ENCODE measurements at places on chromosomes 6 and 20.

DNA sequence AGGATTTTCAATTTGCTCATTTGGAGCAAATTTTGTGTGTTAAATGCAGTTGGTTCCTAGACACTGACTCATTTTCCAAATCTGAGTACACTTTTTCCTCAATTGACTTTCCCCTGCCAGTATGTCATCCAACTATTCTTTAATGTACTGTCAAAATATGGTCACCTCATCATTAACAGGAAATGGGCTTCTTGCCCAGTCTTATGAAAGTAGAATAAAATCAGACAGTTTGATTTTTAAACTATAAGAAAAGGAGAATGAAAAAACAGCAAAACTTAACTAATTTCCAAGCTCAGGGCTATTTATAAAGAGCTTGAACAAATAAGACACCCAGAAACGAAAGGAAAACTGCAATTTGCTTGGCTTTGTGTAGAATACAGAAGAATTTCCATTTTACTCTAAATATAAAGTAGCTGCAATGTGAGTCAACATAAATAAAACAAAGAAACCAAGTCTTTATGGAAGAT, 43.7 kb upstream of the RAB23 start:
- DNase-seq = no peak

- DNase-seq = no peak
Measured at GRCh38 chr6:7916959-7917358, 6.4 kb upstream of the TXNDC5 start.

- no peak for DNase-seq
Measured at GRCh38 chr6:12635813-12636212, 80.8 kb upstream of the PHACTR1 start.

DNA sequence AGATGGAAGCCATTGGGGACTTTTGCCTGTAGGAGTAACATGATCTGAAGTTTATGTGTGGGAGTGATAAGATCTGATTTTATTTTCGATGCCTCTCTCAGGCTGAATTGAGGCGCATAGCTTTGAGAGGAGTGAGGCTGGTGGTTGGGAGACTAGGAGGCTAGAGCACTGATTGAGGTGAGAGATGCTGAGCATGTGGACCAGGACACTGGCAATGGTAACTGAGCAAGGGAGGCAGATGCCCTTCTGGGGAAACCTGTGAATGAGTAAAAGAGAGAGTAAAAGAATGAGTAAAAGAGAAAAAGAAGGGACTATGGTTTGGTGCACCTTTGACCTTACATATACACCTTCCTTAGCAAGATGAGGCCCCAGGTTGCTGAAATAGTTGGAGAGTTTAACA, 3.0 kb downstream of the RRP36 start:
- DNase-seq = no peak

DNA sequence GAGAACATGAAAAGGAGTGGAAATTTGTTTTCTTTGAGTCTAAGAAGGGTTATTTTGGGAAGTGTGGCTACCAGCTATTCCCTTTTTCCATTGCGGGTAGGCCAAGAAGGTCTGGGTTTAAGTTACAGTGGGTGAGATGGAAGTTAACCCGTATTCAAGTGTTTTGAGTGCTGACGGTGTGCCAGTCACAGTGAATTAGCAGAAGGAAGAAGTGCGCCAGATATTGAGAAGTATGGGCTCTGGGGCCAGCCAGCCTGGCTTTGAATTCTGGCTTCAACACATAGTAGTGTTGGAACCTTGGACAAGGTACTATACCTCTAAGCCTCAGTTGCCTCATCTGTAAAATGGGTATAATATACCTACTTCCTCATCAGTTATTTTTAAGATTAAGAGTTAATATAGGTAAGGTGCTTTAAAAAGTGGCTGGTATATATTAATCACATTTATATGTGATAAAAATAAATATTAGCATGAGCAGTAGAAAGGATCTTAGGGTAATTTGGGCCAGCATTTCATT, 16.3 kb downstream of the ZNF76 start:
- DNase-seq = no peak

GRCh38 chr6:69933239-69933638, 66.9 kb downstream of the COL19A1 start:
- no peak for DNase-seq

- DNase-seq = no peak
Measured at GRCh38 chr6:42915732-42916131, at the start of gene PTCRA. TSS of gene PTCRA (plus strand) at chr6:42916053. CDS start at chr6:42916070, 17 bp downstream.

DNA sequence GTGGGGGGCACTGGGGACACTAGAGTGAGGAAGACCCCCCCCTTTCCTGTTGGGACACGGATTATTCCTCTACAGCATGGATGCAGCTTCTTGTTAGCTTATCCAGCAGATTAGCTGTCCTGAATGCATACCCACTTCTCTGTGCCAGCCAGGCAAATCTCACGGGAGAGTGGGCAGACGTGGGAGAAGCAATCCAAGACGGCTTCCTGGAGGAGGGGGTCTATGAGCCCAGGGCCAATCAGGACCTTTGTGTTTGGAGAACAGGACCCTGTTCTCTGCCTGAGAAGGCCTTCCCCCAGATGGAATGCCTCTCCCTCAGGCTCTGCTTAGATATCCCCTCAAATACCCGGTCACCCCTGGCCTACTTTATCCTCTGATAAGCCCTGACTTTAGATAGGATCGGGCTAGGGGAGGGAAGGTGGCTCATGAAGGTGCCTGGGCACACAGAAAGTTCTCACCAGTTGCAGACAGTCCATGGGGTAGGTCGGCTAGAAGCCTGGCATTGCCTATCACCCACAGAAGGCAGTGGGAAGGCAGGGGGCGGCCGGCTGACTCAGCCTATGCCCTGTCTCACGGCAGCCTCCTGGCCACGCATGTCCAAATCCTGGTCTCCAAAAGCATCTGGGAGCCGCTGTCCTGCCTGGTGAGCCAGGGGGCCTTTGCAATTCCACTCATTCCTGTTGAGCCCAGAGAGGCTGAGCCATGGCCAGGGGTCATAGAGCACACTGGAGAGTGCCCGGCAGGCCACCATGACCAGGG, 34.7 kb downstream of the SUN5 start:
- DNase-seq = no peak

- DNase-seq = no peak
Measured at GRCh38 chr6:146472918-146473317, 70.7 kb upstream of the RAB32 start.

GRCh38 chr6:53977551-53977950, 133.7 kb upstream of the MLIP start:
- no peak for DNase-seq

- no peak for DNase-seq
Measured at GRCh38 chr6:38100380-38100779, 280.9 kb downstream of the ZFAND3 start.

- no peak for DNase-seq
Measured at GRCh38 chr20:23146181-23146580, 60.1 kb upstream of the CD93 start.

DNA sequence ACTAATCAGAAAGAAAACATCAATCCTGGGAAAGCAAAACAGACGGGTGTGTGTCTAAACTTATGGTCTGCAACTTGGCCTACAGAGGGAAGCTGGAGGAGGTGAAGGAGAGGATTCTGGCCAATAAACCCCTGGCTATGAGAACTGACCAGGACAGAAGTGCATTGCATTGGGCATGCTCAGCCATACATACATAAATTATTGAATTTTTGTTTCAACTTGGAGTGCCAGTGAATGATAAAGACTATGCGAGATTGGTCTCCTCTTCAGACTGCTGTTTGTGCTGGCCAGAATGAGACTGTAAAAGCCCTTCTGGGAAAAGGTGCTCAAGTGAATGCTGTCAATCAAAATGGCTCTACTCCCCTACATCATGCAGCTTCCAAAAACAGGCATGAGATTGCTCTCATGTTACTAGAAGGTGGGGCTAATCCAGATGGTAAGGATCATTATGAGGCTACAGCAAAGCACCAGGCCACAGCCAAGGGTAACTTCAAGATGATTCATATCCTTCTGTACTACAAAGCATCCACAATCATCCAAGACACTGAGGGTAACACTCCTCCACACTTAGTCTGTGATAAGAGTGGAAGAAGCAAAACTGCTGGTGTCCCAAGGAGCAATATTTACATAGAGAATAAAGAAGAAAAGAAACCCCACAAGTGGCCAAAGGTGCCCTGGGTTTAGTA, 17.4 kb downstream of the ADNP start:
- no peak for DNase-seq

GRCh38 chr6:25051083-25051482, 115.3 kb upstream of the RIPOR2 start:
- DNase-seq = no peak
